MV-4-11 (cell line): ENCODE measurements at places on chromosomes 12 and 14.
A peak's percentile ranks its signal among the peaks of the same experiment; 100 is the strongest.

DNA sequence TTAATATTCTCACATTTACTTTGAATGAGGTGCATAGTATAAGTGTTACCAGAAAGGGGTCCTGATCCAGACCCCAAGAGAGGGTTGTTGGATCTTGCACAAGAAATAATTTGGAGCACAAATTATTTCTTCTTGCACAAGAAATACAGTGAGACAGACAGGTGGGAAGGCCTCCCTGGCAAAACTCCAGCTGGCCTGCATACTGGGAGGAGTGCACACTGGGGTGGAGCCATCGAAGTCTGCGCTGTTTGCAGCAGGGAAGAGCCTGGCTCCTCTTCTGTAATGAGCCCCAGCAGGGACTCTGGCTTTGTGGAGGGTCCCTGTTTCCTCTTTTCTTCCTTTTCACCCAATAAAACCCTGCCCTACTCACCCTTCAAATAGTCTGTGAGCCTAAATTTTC lies 141.6 kb downstream of the GLT1D1 start:
- no peak for DNase-seq

DNA sequence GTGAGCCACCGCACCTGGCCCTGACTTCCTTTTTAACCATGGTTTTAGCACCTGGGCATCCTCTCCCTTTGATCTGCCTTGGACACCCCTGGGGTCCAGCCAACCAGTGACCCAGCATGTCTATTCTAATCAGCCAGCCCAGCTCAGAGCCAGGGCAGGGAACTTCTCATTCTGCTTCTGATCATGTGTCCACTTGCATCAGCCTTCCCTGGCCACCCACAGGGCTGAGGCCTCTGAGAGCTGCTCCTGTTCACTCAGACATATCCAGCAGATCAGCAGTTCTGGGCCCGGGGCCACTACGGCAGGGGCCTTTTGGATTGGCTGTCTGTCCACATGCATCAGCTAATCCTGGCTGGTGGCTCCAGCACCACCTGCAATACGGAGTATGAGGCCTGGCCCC lies 117.9 kb upstream of the MAP1LC3B2 start:
- peak; percentile 23 for DNase-seq

GRCh38 chr12:49368240-49368600 lies 958 bp downstream of the SPATS2 start:
- DNase-seq: no peak

DNA sequence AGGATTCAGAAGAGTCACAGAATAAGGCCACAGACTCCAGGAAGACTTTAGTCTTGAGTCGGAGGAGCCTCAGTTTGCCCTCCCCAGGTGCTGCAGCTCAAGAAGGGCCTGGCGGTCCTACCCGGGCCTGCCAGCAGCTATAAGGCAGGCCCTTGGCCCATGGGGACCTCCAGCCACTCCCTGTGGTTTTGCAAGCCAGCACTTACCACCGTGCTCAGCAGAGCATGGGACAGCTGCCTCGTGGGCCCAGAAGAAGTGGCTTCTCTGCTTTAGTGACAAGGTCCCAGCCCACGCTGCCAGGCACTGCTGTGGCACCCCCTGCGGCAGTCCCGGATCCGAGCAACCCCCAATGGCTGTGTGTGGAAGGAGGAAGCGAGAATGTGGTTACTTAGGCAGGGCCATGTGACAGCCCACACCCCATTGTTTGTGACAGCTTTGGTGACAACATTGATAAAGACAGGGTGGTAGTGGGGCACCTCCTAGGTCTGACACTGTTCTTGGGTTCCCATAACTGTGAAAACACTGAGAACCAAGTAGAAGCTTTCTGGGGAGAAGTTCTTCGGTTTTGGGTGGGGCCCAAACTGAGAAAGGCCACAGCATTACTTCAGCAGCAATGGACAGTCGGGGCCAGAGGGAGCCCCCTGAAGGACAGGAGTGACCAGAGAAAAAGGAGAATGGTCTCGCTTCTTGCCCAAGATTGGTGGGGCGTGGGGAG lies at the start of gene SELPLG:
Gene SELPLG (minus strand): TSS at position 361 of the 715 bp plus-strand sequence. CDS start 9,587 bp downstream, outside the sequence.
- peak; percentile 98 for DNase-seq

DNA sequence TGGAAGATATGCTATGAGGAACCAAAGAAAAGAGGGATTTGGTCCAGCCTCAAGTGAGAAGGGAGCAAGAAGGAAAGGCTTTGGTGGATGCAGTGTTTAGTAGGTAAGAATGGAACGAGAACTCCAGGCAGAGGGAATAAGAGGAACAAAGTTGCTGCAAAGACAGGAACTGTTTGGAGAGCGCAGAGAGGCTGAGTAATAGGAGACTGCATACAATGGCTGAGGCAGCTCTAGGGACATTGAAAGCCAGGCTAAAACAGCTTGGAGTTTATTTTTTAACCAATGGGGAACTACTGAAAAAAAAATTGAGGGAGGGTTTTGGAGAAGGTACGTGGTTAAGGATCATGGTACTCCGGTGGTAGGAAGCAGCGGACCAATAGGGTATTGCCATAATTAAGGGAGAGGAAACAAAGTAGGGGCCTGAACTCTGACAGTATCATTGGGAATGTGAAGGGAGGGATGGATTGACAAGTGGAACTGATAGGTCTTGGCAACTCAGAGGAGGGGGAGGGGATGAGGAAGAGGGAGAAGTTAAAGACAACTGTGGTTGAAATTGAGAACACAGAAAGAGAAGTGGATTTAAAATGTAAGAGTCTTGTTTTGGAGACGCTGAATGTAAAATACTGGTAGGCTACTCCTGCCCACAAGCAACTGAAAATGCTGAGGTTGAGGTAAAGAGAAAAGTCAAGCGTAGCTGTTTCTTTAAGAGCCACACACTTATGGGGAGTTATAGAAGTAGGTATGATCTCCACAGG lies 4.8 kb downstream of the ASCL4 start:
- DNase-seq: peak; percentile 98
